ENCODE measurements at places on chromosomes 16 and 17.

DNA sequence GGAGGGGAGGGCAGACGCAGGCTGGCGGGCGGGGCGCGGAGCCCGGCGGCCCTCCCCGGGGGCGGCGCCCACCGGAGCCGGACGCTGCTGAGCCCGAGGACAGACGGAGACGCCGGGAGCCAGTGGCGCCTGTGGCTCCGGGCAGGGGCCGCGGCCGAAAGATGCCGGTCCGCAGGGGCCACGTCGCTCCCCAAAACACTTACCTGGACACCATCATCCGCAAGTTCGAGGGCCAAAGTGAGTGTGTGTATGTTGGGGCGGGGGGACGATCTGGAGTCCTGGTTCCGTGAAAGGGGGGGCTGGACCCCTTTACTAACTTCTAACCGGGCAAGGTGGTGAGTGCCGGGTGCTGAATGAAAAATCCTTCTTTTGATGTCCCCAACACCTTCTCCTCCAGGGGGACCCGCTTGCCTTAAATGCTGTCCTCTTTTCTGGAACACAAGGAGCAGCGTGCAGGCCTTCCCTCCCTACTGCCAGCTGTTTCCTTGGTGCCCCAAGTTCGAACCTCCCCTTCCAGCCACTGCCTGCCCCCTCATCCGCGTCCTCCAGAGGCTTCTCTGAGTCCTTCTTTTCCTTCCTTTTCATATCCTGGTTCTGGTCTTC is at the start of gene KCNH6:
TSS of gene KCNH6 (plus strand) at position 106 of the 603 bp plus-strand sequence. CDS start at position 162, 56 bp downstream.
- no peak for DNase-seq

GRCh38 chr17:20823905-20824304 is 218.9 kb downstream of the USP22 start:
- no peak for DNase-seq

DNA sequence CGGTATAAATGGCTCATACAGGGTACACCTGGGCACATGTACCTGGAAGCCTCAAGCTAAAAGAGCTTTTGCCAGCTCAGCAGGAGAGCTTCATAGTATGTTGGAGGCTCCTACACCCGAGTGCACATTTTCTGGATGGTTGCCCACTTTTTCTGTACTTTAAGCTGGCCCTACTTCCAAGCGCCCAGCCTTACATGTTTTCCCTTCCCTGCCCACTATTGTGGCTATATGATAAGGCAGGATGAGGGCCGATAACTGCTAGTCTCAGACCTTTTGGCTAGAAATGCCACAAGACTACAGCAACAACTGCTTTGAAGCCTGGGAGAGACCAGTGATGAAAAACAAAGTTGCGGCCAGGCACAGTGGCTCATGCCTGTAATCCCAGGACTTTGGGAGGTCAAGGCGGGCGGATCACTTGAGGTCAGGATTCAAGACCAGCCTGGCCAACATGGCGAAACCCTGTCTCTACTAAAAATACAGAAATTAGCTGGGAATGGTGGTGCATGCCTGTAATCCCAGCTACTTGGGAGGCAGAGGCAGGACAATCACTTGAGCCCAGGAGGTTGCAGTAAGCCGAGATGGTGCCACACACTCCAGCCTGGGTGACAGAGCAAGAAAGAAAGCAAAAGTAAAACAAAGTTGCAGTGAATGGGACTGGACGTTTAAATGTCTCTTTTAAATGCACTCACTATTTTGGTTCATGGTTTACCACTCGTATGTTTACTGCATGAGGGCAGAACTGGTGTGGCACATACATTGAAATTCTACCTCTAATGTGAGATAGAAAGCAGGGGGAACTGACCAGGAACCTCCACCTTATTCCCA is 14.2 kb upstream of the MARCHF10 start:
- no peak for DNase-seq

- peak; percentile 28 for DNase-seq
Observed at GRCh38 chr17:66426397-66427033, 124.1 kb downstream of the PRKCA start.

DNA sequence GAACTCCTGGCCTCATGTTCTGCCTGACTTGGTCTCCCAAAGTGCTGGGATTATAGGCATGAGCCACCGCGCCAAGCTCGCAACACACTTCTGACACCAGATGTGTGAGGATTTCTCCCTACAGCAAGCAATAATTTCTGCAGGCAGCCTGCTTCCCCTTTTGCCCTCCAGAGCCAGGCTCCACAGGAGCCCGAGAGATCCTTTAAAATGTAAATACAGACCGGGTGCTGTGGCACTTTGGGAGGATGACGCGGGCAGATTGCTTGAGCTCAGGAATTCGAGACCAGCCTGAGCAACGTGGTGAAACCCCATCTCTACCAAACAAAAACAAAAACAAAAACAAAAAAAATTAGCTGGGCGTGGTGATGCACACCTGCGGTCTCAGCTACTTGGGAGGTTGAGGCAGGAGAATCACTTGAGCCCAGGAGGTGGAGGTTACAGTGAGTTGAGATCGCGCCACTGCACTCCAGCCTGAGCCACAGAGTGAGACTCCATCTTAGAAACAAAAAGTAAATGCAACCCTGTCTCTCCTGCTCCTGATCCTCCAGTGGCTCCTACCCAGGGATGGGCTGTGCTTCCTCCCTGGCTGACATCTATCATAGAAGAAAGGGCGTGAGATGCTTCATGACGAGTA is 14.7 kb downstream of the C16orf96 start:
- DNase-seq = peak; percentile 85

DNA sequence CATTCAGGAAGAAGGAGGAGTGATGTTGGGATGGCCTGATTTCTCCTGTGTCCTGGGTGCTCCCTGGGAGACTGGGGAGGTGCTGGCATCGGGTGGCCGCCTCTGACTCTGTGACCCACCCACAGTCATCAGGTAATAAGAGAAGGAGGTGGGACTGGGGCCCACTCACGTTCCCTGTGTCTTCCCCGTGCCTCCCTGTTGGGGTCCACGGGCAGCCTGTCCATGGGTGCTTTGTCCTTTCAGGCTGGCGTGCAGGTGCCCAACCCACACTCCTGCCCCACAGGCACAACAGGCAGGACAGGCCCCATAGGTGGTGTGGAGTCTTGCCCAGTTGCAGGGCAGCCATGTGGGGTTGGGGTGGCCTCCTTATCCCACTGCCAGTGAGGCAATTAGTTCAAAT is 4.0 kb downstream of the DEF8 start:
- no peak for DNase-seq

DNA sequence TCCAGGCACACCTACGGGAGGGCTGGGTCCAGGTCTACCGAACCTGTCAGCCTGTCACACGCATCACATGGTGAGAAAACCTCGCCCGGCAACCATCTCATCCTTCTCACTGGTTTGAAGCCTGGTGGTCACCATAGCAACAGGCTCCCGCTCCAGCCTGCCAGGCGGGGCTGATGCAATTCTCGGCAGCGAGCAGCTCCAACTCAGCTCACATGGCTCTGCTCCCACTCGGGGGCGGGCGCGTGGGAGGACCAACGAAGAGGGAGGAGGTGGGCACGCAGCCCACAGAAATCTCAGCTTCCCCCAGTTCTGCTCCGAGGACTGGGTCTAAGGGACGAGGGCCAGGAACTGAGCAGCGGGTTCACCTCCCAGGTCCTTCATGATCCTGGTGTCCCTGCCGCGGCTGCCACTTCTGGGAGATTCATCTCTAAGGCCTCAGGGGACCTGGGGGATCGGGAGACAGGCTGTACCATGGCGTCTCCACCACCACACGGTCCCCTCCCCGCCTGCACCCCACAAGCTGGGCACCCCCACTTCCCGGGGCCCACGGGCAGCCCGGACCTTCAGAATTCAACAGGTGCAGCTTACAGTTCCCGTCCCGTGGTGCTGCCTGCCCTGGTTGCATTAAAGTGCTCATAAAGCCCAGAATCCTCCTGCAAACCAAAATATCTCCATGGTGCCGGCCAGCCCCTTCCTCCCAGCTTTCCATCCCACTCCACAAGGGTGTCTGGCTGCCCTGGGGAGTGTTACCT is 25.8 kb downstream of the ABR start:
- DNase-seq = peak; percentile 23

- DNase-seq = no peak
Observed at GRCh38 chr17:51133365-51133764, 12.7 kb upstream of the SPAG9 start.

DNA sequence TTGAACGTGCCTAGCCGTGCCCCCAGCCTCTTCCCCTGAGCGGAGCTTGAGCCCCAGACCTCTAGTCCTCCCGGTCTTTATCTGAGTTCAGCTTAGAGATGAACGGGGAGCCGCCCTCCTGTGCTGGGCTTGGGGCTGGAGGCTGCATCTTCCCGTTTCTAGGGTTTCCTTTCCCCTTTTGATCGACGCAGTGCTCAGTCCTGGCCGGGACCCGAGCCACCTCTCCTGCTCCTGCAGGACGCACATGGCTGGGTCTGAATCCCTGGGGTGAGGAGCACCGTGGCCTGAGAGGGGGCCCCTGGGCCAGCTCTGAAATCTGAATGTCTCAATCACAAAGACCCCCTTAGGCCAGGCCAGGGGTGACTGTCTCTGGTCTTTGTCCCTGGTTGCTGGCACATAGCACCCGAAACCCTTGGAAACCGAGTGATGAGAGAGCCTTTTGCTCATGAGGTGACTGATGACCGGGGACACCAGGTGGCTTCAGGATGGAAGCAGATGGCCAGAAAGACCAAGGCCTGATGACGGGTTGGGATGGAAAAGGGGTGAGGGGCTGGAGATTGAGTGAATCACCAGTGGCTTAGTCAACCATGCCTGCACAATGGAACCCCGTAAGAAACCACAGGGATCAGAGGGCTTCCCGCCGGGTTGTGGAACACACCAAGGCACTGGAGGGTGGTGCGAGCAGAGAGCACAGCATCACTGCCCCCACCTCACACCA is 724 bp downstream of the GAA start:
- no peak for DNase-seq

DNA sequence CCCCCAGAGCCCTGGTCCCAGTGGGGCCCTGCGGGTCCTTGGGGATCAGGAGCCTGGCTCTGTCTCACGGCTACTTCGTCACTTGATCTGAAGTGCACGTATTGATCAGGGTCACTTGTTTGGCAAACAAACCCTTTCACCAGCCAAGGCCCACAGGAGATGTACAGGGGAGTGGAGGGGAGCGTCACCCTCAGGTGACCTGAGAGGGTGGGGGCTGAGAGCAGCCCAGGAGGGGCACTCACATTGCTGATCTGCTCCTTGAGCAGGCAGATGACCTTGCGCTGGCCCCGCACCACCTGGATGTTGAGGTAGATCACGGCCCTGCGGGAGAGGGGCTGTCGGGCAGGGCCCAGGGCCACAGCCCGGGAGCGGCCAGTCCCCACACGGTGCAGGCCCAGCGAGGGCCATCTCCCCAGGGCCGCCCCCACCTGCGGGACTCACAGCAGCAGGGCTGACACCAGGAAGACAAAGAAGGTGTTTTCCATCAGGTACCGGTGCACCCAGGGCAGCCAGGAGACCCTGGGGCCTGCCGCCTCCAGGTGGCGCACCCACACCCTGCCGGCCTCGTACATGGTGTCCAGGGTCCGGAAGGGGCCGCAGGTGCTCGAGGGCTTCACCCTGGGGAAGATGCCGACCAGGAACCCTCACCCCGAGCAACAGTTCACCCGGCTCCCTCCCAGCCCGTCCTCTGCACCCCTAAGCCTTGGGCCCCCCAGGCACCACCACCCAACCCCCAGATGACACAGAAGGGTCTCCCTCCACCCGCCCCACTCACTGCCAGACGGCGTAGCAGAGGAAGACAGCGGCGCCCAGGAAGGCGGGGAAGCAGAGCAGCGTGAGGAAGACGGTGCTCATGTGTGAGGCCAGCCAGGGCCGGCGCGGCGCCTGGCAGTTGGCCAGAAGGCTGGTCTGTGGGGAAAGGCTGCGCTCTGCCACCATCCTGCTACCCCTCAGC is 11.3 kb downstream of the TMC6 start:
- DNase-seq = no peak

DNA sequence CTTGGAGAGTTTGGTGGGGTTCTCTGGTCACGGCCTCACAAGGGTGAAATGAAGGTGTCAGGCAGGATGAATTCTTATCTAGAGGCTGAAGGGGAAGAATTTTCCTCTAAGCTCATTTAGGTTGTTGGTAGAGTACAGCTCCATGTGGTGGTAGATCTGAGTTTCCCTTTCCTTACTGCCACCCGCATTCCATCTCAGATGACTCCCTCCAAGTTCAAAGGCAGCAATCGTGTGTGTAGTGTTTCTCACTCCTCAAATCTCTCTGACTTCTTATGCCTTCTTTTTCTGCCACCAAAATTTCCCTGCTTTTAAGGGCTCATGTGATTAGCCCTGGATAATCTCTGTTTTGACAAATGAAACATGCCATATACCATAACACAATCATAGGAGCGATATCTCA is 135.5 kb upstream of the MYOCD start:
- no peak for DNase-seq

DNA sequence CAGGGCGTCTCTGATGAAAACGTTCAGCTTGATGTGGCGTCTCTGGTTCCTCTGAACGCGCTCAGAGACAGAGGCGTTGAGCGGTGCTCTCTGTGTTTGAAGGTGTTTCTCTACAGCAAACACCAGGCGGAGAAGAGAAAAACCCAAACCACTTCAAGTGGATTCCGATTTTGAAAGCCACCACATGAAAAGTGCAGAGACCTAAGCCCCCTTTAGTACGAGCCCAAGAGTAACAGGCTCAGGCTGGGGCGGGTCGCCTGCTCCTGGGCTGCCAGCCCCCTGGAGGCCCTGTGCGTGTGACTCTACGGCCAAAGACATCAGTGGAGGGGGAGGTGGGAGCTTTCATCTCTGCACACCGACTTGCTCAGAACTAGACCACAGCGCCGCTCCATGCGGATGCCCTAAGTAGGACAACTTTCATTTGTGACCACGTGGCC is 328.4 kb downstream of the MAF start:
- no peak for DNase-seq

DNA sequence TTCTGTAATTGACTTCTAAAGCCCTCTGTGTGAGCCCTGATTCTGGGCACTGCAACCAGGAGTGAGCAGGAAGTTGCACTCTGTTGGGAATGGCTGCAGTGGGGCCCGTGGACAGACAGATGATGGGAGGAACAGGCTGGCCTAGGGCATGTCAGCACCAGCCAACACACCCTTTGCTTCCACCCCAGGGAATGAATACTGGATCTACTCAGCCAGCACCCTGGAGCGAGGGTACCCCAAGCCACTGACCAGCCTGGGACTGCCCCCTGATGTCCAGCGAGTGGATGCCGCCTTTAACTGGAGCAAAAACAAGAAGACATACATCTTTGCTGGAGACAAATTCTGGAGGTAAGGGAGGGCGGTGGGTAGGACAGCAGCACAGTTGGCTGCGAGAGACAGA is 10.8 kb upstream of the LPCAT2 start:
- no peak for DNase-seq

GRCh38 chr16:84138824-84139627 is 6.0 kb downstream of the HSDL1 start:
- no peak for DNase-seq

DNA sequence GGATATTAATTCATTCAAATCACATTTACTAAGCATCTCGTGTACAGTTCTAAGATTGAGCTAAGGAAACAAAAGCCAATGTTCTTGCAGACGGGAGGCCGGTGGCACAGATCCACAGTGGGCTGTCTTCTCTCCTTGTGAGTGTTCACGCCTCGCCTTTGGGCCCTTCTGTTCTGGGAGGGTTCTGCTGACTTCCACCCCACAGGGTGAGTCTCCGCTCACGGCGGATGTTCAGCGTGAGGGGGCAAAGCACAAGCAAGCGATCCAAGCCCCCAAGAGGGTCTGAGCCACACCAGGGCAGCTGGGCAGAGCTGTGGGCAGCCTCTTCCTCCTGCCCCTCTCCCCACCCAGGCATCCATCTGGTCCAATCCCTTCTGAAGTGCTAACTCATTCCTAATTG is 84.3 kb upstream of the DOC2B start:
- DNase-seq = no peak

All from iPS DF 19.7 (cell line).